ENCODE measurements at places on chromosomes 13 and 19.
A peak's percentile ranks its signal among the peaks of the same experiment; 100 is the strongest.

- peak; percentile 19 for DNase-seq
Measured at GRCh38 chr19:28466107-28467045, 746.6 kb downstream of the UQCRFS1 start.

GRCh38 chr13:108786456-108787200 lies 157.2 kb downstream of the MYO16 start:
- no peak for DNase-seq

DNA sequence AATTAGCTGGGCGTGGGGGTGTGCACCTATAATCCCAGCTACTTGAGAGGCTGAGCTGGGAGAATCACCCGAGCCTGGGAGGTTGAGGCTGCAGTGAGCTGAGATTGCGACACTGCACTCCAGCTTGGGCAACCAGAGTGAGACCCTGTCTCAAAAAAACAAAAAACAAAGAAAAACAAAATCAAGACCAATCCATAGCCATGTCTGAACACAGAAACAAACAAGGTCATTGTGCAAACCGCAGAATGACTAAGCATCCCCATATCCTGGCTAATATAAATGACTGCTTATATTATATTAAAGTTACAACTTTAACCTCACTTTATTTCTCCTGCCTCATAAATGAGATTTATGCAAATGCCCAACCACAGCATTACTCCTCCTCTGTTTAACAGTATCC lies 2.3 kb upstream of the LYPD3 start:
- DNase-seq = no peak

DNA sequence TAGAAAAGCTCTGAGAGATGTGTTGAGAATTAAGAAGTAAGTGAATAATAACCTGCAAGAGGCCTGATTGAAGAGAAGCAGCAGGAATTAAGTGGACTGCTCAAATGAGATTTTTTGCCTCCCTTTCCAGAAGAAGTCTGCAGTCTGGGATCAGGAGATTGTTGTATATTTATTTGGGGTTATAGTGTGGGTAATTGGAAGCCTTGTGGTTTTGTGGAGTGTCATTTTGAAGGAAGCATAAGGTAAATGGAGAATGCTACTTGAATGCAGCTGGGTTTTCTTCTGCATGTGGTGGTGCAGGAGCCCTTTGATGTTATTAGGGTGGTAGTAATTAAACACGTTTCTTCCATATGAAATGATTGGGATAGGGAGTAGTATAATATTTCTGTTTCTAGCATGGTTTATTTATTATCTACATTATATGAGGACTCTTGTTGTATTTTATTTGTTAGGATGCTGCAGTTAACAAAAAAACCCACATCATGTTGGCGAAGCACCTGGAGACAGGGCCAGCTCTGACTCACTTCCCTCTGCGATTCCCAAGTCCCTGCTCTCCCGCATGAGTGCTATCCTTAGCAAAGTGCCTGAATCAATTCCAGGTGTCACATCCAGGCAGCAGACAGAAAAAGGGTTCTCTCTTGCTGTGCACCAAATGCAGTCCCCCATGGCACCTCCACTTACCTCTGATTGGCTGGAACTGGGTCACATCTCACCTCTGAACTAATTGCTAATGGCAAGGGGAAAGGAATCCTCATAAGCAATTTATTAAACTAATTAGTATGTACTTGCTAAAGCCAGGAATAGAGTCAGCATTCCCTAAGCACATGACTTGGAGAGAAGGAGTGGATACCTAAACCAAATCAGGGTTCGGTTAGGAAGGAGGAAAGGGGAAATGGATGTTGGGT lies 54.8 kb downstream of the DGKH start:
- no peak for DNase-seq

GRCh38 chr13:110714797-110715394 lies 1.4 kb downstream of the ING1 start:
- peak; percentile 82 for DNase-seq

- no peak for DNase-seq
Measured at GRCh38 chr13:39374741-39375189, 228.2 kb downstream of the LHFPL6 start.

DNA sequence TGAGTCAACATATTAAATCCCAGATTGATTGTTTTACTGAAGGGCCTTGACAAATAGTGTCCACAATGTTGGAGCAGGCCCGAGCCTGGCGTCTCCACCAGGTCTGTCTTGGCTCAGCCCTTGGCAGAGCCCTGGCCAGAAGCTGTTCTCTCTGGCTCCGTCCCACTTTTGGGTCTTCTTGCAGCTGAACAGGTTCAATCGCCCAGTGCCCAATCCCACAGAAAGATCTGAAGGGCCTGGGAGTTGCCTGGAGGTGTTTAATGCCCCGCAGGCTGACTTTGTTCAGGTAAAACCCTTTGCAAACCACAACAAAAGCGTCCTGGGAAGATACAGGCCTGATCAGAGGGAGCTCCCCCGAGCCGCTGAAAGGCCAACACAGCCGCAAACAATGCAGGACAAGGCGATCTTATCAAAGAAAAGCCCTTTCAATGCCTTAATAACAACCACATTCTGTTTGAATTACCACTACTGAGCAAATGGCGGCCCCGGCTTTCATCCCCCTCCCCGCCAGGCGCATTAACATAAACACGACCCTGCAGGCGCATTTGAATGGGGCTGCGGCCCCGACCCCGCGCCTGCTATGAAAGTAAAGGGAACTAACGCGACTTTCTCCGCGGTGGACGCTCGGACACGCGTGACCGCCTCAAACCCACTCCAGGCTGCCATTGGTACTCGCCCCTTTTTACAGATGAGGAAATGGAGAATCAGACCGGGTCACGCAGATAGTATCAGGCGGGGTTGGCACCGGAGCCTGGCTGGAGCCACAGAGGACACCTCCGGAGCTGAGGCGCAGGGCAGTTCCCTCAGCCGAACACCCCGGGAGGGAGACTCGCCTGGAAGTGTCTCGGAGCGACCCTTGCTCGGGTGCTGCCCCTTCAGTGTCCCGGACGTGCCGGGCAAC lies 3.1 kb downstream of the CDX2 start:
- DNase-seq = no peak

DNA sequence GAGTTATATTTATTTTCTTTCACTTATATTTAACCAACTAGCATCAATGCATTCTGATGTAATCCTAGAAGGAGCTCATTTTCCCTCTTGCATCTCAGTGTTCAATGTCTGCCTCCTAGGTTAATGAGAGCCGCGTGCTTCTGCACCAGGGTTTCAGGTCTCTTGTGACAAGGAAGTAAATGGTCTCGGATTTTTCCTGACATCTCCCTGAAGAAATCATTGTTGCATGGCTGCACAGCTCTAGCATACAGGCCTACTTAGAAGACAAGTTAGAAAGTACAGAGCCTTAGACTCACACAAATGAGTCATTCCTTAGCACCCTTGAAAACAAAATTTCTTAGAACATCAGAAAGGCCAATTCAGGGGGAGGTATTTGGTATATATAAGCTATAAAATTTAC lies 57.2 kb upstream of the KLF12 start:
- DNase-seq = peak; percentile 76

- DNase-seq = peak; percentile 92
Measured at GRCh38 chr13:27524981-27525975, 74.9 kb upstream of the MTIF3 start.

- DNase-seq = peak; percentile 42
Measured at GRCh38 chr13:40252241-40252640, 414.2 kb downstream of the FOXO1 start.

- DNase-seq = no peak
Measured at GRCh38 chr13:83895994-83896580, 13.8 kb upstream of the SLITRK1 start.

GRCh38 chr19:19542507-19542906 lies 4.4 kb downstream of the CILP2 start:
- no peak for DNase-seq

- no peak for DNase-seq
Measured at GRCh38 chr19:1130771-1131717, 27.2 kb downstream of the GPX4 start.

DNA sequence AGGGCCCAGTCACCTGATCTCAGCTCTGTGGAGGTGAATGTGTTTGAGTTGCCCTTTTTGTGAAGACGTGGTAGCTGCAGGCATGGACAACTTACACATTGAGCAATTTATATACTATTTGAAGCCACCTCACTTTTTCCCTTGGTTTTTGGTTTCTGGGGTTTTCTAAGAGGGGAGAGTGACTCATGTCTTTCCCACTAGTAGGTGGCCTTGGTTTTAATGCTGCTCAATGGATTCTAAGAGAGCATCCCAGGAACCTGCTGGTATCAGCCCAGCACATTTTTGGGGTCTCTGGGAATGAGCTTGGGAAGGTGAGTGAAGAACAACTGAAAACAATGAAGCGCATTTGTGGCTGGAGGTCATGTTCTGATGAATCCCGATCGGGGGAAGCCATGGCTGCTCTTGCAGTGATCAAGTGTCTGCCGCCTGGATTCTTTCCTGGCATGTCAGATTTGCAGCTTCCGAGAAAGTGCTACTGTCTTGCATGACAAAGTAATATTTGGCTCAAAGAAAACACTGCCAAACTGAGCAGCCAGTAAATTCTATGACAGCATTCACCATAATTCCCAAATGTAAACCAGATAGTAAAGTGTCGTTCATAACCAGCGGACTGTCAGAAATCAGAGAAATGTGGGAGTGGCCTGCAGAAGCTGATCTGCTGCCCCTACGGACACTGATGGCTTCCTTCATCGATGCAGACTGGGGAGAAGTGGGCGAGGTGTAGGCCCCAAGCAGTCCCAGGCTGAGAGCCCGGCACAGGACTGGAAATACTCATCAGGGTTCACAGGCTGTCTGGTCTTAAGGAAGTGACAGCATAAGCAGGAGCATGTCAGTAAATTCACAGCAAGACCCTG lies 98.7 kb downstream of the COL4A2 start:
- no peak for DNase-seq

DNA sequence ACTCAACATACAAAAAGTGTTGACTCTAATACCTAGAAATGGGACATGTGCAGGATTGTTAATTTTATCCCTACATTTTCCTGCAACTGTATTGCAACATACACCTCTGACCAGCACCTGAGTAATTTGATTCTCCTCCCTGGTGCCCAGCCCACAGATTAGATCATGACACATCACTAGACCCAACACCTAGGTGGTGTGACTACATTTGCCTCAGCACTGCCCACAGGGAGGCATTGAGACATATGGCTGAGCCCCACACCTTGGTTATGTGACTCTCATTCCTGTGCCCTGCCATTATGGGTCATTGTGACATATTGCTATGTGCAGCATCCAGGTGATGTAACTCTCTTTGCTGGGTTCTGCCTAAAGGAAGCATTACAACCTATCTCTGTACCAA lies 13.2 kb upstream of the ZNF254 start:
- no peak for DNase-seq

- no peak for DNase-seq
Measured at GRCh38 chr13:111270765-111271698, 49.4 kb upstream of the TEX29 start.

DNA sequence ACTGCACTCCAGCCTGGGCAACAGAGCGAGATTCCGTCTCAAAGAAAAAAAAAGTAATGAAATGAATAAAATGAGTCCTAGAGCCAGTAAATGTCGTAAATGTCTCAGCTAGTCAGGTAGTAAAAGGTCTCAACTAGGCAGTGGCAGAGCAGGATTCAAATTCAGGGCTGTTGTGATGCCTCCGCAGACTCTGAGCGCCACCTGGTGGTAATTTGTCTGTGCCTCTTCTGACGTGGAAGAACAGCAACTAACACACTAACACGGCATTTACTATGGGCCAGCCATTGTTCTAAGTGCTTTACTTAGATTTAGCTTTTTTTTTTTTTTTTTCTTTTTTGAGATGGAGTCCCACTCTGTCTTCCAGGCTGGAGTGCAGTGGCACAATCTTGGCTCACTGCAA lies 30.2 kb downstream of the CYP2F1 start:
- peak; percentile 59 for DNase-seq

- DNase-seq = no peak
Measured at GRCh38 chr13:48979892-48980291, 4.2 kb downstream of the FNDC3A start.

- DNase-seq = no peak
Measured at GRCh38 chr13:23671377-23671776, 101.2 kb downstream of the TNFRSF19 start.

DNA sequence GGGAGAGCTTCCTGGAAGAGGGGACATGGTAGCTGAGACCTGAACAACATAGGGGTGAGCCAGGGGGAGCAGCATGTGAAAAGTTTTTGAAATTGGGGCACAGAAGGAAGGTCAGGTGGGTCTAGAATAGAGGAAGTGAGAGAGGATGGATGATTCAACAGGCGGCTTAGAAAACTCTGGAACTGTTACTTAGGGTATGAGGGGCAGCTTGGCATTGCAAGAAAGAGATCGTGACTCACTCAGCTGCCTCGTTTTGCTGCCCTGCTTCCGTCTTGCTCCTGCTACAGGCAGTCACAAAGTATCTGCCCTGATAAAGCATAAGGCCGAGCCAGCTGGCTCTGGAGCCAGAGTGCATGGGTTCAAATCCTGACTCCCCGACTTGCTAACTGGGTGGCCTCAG lies 1.3 kb upstream of the CEACAM20 start:
- DNase-seq = no peak

GRCh38 chr19:15673176-15673654 lies 328 bp downstream of the CYP4F12 start:
- no peak for DNase-seq

GRCh38 chr13:75365724-75366173 lies 116.2 kb downstream of the TBC1D4 start:
- no peak for DNase-seq

DNA sequence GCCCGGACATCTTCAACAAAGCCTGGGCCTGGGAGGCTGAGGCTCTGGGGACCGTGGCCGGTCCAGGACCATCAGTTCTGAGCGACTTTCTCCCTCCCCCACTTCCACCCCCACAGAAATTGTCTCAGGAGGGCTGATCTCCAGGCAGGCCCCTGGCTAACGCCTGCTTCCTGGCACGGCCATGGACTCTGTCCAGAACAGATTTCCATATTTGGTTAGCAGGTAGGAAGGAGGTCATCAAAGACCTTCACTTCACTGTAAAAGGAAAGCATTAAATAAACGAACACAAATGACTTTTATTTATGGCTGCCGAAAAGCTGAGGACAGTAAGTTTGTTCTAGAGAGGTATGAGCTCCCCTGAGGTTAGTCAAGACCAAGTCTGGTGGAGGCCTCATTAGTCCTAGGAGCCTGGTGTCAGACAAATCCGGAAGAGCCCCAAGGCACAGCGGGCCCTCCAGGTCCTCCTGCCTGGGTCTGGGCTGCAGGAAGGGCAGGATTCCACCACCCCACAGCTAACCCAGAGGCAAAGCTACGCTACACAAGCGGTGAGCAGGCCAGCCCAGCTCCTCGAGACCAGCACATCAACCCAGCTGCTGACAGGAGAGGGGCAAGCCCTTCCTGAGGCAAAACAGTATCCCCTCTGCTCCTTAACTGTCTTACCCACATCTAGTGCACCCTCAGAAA lies 4.6 kb upstream of the PLPP2 start:
- no peak for DNase-seq

- no peak for DNase-seq
Measured at GRCh38 chr19:50327013-50327412, 2.2 kb downstream of the KCNC3 start.

GRCh38 chr13:49811527-49811908 lies 19.0 kb upstream of the KPNA3 start:
- no peak for DNase-seq

DNA sequence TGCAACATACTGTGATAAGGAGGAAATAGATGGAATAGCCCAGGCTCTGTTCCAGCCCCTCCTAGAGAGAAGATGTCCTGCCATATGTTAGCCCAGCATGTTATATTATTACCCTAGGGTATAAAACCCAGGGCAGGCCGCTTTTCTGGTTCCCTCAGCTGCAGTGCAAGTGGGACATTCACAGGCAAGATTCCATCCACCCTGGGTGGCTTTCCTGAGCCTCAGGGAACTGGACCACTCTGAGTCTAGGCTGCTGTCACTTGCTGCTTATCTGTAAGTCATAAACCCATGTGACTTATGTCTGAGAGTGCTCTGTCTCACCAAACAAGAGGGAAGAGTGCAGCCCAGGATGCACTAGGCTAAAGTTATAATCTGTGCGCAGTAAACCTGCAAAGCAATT lies 413.2 kb downstream of the MZT1 start:
- DNase-seq = peak; percentile 54

Measured in NCI-H2171 treated with DMSO at 0.1 percent for 48 hours (cell line).